ENCODE measurements at places on chromosomes 1 and 21.

DNA sequence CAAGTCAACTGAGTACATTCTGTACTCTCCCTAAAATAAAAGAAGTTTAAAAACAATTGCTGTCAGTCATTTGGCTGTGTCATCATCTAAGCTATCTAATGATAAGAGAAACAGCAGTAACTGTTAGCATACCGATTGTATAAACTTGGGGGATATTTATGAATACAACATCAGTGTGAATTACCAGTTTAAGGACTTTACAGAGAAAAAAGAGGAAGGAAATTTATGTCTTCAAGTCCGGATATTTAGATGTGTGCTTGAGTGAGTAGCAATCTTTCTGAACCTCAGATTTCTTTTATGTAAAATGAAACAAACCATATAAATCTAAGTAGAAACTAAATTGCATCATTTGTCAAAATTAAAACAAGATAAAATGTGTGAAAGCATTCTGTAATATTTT, 1557.0 kb downstream of the MRPL39 start:
- no peak for DNase-seq

GRCh38 chr1:90919190-90919719, 102.6 kb downstream of the ZNF644 start:
- no peak for DNase-seq

- no peak for DNase-seq
Observed at GRCh38 chr1:55712148-55712547, 497.0 kb upstream of the USP24 start.

GRCh38 chr1:110208916-110209645, 1.0 kb upstream of the KCNC4 start:
- no peak for DNase-seq

- DNase-seq = no peak
Observed at GRCh38 chr1:175278734-175279116, 86.1 kb upstream of the KIAA0040 start.

- no peak for DNase-seq
Observed at GRCh38 chr1:220798338-220798737, 11.6 kb downstream of the MTARC1 start.

GRCh38 chr1:38029685-38030511, 16.7 kb downstream of the POU3F1 start:
- DNase-seq = peak; percentile 86

GRCh38 chr1:58888833-58889232, 105.0 kb upstream of the JUN start:
- DNase-seq = no peak

GRCh38 chr1:155379631-155380090, 59.0 kb downstream of the RUSC1 start:
- DNase-seq = no peak

DNA sequence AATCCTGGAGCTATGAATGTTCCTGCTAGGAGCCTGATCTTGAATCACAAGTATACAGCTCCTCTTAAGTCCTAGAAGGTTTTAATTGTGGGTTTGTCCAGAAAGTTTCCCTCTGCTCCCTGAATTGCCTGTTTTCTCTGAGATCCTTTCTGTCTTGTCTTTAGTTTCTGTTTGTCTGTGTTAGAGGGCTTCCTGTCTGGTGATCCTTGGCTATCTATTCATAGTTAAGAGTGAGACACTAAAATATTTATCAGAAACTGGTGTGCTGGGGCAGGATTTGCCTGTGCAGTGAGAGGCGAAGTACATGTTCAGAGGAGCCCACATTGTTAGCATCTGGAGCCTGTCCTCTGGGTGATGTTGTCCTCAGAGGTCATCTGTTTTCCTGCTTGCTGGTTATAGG, 45.4 kb downstream of the ETS2 start:
- DNase-seq = no peak

GRCh38 chr1:226548256-226549093, at the start of gene STUM:
Gene STUM, plus strand, starts transcription at chr1:226548764. Its CDS starts 141 bp downstream, at chr1:226548905.
- peak; percentile 57 for DNase-seq

DNA sequence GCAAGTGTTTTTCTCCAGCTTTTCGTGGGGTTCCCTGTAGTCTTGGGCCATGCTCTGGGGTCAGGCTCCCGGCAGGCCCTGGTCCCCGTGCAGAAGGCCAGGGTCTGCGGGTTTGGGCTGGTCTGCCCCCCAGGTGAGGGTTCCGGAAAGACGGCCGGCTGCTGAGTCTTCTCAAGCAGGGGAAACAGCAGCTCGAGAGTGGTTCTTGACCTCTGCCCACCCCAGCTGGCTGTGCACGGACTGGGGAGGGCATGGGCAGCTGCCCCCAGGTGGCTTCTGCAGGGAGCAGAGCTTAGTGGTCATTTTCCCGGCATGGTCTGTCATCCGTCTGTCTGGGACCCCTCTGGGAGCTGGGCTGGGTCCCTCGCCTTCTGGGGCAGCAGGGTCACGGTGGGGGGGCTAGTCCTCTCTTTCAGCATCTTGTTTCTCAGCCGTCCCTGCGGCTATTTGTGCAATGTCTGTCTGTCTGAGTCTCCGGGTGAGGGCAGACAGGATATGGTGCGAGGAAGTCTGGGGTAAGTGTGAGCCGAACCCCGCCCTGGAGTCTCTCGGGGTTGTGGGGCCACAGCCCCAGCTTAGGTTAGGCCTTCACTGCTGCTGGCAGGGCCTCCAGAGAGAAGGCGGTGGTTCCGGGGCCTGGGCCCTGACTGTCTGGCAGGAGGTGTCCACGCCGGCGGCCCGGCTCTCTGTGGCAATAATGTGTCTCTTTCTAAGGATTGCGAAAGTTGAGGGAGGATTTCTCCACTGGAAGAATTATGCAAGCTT, 6.1 kb downstream of the SKI start:
- no peak for DNase-seq

DNA sequence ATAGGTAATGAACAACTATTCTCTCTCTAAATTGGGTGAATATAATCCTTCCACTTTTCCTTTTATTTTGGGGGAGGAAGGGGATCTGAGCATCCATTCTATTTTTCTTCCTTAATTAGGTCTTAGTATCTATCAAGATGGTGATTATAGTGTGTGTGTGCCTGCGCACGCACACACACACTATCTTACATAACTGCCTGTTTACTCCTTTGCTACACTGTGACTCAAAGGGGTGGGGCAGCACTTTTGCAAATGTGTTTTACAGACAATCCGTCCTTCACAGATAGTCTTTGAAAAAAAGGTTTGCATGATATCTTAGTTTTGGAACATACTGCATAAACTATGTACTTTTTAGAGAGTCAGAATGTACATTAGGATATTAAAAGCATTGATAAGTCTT, 191.5 kb downstream of the SDCCAG8 start:
- DNase-seq = no peak

DNA sequence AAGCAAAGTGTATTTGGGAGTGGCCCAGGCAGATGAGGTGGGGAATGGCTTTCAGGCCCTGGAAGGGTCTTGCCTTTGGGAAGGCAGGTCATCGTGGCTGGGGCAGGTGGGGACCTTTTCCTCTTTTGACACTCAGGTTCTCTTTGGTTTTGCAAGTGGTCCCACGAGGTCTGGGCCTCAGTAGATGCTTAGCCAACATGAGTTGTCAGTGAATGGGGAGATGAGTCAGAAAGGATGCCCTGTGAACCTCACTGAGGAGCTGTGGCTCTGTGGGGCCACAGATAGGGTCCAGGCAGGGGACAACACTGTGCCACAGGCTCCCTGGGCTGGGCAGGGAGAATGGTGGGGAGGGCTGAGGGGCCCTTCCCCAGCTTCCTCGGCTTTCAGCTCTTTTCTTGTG, 19.0 kb downstream of the ARHGEF10L start:
- DNase-seq = no peak

DNA sequence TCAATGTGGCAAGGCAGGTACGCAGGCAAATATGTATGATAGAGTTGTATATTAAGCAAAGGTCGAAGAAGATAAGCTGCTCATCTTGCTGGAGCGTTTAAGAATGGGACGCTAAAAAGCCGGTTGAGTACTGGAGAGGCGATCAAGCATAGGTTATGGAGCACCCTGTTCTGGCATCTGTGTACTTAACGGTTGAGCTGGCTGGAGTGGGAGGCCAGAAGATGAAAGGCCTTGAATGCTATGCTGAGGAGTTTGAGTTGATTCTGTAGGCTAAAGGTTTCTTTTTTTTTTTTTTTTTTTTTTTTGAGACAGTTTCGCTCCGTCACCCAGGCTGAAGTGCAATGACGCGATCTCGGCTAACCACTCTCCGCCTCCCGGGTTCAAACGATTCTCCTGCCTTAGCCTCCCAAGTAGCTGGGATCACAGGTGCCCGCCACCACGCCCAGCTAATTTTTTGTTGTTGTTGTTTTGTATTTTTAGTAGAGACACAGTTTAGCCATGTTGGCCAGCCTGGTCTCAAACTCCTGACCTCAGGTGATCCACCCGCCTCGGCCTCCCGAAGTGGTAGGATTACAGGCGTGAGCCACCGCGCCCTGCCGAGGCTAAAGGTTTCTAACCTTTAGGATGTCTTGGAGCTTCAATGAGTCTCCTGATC, 850 bp upstream of the KHDC4 start:
- peak; percentile 32 for DNase-seq

DNA sequence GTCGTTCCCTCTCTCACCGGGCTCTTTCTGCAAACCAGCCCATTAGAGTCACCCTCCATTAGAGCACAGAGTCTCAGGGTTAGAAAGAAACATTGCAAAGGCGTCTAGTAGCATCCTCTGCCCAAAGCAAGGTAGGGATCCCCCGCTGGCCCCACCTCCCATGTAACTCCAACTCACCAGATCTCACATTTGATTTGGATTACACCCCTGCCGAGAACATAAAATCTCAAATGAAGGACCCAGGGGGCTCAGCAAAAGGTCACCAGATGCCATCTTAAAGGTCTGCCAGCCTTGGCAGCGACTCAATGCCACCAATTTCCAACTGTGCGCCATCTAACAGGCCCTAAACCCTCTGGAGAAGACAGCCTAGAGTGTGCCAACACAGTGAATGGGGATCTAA, 14.1 kb downstream of the C1orf87 start:
- DNase-seq = no peak

DNA sequence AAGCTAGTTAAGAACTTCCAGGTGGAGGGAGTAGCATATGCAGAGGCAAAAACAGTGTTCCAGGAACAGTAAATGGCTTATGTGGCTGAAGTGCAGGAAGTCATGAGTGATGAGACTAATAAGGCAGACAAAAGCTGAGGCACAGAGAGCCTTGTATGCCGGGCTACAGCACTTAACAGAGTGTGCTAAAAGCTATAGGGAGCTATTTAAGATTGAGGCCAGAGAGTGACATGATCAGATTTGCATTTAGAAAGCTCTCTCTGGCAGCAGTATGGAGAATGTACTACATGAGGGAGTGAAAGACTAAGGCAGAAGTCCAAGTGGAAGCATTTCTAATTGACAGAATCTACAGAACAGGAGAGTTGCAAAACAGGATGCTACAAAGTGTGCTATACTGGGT, 38.6 kb downstream of the WASF2 start:
- no peak for DNase-seq

GRCh38 chr1:42135426-42135825, 17.8 kb upstream of the GUCA2B start:
- DNase-seq = no peak

DNA sequence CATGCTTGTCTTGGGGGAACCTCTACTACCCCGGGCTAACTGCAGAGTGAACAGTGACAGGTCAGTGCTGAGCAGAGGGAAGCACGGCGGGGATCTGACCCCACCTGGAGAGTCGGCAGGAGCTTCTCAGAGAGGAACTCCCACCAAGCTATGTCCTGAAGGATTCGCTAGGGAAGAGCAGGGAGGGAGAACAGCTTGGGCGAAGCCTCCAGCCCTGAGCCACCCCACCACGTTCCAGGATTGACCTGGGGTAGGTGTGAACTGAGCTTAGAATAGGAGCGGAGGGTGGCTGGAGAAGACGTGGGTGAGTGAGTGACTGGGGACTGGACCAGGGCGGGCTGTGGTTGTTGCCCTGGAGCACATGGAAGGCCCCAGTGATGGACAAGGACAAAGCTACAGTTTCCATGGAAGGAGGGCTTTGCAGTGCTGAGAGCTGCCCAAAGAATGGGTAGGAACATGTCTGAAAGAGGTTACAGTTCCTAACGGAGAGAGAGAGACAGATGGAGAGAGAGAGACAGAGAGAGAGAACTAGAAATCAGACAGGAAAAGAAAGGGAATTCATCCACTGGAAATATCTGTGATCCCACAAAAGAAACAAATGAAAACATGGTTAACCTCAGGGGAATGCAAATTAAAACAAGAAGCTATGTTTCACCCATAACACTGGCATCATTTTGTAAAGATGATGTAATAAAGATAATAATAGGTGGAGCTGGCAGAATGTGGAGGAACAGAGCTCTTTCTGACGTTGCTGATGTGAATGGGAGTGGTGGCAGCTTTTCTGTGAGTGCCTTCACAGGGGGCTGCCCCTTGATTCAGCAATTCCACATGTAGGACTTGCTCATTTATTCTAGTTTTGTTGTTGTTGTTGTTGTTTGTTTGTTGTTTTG, 17.2 kb downstream of the BSND start:
- no peak for DNase-seq

GRCh38 chr1:15740924-15741850, 1.1 kb upstream of the TMEM82 start:
- DNase-seq = peak; percentile 91

GRCh38 chr1:151334822-151335221, 7.6 kb upstream of the PI4KB start:
- DNase-seq = no peak

GRCh38 chr21:23968722-23969647, 1638.3 kb downstream of the MRPL39 start:
- DNase-seq = peak; percentile 65

DNA sequence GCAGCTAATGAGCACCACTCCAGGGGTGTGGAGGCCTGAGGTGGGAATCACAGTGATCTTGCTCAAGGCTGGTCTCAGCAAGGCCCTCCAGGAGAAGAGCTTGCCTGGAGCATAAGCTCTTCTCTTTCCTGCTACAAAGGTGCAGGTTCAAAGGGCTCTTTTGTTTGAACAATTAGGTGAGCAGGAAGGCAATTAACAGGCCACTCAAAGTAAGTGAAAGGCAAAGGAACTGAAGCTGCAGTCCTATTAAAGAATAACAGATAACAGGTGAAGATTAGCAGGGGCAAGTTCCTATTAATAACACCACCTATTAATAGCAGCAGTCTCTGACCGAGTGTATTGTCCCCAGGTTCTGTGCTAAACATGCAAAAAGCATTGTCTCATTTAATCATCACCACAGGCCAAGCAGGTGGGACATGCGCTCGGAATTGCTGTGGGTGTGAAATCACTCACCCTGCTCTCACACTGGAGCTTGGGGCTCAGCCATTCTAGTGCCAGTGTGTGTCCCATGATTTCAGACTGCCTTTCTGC, 113.8 kb downstream of the RHOU start:
- DNase-seq = peak; percentile 37

DNA sequence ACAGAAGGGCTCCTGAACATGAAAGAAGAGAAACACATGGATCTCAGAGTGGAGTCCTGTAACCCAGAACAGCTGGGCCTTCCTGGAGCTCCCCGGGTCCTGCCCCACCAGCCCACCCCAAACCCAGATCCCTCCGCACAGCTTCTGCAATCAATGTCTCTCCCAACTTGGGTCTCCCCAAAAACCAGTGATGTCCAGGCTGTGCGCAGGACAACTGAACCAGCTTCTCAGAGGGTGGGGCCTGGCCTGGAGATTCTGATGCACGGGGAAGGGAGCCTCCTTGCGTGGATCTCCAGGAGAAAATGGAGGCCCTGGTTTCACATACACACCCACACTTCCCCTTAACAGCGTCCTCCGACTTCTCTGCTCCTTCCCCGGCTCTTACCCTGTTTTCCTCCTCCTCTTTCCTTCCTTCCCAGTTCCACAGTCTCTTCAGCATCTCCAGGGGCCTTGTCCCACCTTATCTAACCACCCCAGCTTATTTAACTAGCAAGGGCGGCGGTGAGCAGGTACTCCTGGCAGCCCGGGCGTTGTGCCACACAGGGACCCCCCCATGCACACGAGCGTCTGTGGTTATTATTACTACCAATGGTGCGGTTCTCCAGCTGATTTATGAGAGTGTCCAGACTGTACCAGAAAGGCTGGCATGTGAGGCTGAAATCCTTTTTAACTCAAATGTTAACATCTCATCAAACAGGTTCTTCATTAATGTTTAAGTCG, 11.2 kb upstream of the MX2 start:
- DNase-seq = no peak

All from RPMI8226 (cell line).